ENCODE measurements at places on chromosomes 13 and 19.

DNA sequence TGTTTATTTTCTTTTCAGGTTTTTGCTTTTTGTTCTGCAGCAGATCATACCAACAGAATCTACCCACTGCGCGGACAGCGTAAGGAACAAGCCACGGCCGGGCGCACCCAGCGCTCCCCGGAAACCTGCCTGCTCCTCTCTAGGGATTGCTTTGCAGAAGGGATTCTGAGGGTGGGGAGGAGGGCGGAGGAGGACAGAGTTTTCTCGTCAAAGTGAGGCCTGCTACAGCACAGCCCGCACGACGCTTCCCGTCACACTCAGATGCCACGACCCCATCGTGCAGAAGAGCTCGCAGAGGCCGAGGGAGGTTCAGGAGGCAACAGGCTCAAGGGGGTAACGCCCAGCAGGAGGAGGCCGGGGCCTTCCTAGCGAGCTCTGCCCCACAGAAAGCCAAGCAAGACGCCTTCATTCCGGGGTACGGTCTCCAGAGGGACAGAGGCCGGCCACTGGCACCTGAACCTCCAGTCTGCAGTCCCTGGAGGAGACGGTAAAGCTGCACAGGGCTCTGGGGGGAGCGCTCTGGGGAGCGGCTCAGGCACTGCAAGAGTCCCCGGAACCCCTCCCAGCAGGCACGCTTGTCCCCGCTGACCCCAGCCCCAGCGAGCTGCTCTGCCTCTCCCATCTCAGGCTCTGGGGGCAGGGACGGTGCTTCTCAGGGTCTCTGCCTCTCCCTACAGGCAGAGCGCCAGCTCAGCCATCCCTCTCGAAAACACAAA is 6.9 kb downstream of the REXO1 start:
- no peak for DNase-seq

- DNase-seq, result no peak
Measured at GRCh38 chr13:100522618-100523309, 65.8 kb downstream of the GGACT start.

- no peak for DNase-seq
Measured at GRCh38 chr13:39789451-39789850, 134.0 kb downstream of the COG6 start.

- no peak for DNase-seq
Measured at GRCh38 chr13:33637978-33638743, 179.8 kb upstream of the RFC3 start.

- no peak for DNase-seq
Measured at GRCh38 chr13:25910991-25911419, 140.8 kb downstream of the SHISA2 start.

DNA sequence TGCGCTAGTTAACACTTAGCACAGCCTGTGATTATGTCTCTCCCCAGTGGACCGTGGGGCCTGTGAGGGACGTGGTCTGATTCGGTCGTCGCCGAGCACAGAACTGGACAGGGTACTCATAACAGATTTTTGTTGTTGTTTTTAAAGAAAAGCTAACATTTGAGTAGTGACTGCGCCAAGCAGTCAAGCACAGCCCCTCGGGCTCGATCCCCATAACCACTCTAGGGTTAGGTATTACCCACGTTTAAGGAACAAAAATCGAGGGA is 805 bp upstream of the PTOV1 start:
- DNase-seq, result no peak

DNA sequence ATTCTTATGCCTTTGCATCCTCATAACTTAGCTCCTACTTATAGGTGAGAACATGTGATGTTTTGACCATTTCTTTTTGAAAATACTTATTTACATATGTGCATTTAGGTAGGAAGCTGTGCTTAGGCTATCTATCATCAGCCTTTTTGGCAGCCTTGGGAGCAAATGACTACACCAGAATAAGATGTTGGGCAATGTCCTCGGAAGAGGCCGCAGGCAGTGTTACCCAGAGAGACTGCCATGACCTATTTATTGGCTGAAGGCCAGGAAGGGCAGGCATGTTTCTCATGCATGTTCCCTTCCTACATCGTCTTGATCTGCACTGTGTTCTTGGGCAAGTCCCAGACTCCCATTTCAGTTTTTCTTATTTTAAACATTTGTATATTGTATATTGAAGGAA is 122.3 kb downstream of the B3GLCT start:
- DNase-seq, result no peak

DNA sequence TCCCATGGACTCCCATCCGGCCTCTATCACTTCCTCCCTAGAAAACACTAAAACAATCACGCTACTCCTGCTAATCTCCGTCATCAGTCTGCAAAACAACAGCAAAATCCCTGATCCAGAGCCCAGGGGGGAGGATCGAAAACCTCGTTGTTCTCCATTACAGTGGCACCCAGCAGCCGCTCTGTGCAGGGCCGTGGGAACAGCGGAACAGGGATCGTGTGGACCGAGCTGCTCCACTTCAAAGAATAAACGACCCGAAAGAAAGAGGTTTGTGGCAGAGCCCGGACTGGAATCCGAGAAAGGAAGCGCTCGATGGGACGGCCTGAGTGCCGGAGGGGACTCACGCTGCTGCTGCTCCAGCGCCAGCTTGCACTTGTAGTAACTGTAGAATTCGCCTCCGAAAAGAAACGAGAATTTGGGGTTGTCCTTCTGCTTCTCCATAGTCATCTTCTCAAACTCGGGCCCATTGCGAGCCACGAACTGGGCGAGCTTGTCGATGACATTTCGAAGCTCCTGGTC is 652 bp downstream of the CHERP start:
- DNase-seq, result no peak

DNA sequence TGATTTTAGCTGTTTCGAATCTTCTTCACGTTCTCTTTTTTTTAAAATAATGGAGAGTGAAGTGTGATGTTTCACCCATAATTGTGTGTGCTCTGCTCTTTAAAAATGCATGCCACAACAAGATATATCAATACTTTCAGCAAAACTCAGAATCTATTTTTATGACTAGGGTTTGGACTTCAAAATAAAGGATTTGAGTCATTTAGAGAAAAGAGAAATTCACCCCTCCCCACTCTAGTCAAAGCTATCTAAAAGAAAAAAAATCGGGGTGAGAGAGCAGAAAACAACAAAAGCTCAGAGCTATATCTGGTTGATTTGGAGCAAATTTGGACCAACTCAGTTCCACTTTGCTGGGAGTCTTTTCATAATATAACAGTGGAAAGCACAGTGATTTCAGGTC is 244.5 kb downstream of the DNAJC15 start:
- no peak for DNase-seq

DNA sequence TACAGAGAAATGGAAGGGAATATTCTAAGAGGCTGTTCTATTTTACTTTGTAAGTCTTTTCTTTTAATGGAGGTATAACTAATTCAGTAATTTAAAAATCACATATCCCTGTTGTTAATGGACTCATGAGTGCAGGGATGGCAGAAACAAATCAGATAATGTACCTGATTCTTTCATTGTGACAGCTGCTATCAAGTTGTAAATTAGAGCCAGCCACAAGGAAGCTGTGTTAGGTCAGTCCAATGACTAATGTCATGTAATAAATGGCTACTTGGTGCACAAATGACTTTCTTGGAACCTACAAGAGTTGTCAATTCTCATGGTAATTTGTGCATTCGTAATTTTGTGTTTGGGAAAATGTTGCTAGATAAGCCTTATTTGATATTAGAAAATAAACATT is 446.4 kb downstream of the DCT start:
- no peak for DNase-seq

- DNase-seq, result no peak
Measured at GRCh38 chr19:40371802-40372122, 18.2 kb downstream of the HIPK4 start.

DNA sequence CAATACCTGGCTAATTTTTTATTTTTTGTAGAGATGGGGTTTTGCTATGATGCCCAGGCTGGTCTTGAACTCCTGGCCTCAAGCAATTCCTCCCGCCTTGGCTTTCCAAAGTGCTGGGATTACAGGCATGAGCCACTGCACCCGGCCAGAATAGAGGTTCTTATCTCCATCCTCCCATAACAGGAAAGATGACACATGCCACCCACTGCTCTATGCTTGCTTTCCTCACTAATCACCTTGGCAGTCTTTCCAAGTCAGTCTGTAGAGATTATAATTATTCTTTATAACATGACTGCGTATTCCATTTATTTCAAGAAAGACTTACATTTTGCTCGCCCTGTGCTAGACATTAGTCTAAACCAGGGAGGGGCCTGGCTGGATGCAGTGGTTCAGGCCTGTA is 6.7 kb downstream of the VAV1 start:
- DNase-seq, result no peak

GRCh38 chr19:34678085-34678412 is 571 bp downstream of the ZNF302 start:
- DNase-seq, result no peak

DNA sequence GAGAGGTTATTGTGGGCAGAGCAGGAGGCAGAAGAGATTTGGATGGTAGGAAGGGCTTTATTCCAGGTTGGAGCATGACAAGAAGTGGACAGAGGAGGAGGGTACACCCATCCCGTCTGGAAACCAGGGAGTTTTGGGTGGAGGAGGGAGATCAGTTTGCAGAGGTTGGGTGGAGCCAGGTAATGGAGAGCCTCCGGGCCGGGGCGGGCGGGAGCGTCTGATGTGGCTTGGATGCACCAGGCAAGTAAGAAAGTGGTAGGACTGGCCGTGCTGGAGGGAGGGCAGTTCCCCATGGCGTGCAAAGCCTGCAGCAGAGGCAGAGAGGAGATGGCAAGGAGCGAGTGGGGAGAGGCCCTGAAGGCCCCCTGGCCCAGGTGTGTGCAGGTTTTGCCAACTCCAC is 10.9 kb downstream of the IGFLR1 start:
- no peak for DNase-seq

DNA sequence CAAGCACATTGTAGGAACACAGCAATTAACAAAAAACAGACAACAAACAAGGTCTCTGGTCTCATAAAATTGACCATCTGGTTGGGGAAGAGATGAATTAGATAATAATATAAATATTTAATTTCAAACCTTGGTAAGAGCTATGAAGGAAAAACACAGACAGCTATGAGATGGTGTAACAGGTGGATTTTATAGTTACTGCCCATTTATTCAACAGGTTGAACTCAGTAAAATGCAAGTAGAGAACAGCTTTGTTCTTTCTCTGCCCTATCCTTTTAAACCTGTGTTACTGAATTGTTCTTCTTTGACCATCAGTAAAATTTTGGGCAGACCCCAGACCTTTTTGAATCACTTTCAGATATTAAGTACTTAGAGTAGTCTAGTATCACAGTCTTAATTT is 77.6 kb upstream of the FAM216B start:
- DNase-seq, result no peak

DNA sequence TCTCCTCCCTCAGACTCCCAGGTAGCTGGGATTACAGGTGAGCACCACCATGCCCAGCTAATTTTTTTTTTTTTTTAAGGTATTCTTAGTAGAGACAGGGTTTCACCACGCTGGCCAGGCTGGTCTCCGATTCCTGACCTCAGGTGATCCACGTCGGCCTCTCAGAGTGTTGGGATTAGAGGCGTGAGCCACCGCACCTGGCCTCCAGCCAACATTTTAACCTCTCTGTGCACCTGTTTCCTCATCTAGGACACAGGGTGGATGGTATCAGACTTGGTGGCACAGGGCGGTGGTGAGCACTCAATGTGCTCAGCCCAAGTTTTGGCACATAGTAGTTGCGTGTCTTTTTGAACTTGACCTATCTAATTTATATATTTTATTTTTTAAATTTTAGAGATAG is 12.5 kb downstream of the APBA3 start:
- no peak for DNase-seq

GRCh38 chr13:111664696-111665095 is 344.3 kb downstream of the TEX29 start:
- DNase-seq, result no peak

DNA sequence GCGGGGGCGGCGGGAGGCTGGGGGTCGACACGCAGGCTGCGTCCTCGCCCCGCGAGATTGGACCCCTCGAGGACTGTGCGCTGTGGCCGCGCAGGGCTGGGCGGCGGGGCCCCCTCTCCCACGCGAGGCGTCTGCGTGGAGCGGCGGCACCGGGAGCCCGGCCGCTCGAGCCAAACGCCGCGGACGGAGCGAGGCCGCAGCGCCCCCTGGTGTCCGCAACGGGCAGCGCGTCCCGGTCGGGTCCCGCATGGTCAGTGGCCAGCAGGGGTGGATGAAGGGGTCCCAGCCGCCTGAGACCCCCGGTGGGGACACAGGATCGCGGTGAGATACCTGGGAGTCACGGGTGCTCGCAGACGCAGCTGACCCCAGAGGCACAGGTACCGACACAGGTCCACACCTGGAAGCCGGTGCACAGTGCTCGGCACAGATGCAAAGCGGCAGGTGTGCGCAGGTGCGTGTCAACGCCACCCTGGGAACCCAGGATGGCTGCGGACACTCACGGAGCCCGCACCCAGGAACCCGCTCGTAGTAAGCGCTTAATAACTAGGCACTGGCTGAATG is 2.1 kb upstream of the CIRBP start:
- no peak for DNase-seq

GRCh38 chr19:14072535-14073260 is at the start of gene MISP3:
Gene MISP3, plus strand, starts transcription at chr19:14072786. Its CDS starts 524 bp downstream, at chr19:14073310.
- peak; percentile 23 for DNase-seq

DNA sequence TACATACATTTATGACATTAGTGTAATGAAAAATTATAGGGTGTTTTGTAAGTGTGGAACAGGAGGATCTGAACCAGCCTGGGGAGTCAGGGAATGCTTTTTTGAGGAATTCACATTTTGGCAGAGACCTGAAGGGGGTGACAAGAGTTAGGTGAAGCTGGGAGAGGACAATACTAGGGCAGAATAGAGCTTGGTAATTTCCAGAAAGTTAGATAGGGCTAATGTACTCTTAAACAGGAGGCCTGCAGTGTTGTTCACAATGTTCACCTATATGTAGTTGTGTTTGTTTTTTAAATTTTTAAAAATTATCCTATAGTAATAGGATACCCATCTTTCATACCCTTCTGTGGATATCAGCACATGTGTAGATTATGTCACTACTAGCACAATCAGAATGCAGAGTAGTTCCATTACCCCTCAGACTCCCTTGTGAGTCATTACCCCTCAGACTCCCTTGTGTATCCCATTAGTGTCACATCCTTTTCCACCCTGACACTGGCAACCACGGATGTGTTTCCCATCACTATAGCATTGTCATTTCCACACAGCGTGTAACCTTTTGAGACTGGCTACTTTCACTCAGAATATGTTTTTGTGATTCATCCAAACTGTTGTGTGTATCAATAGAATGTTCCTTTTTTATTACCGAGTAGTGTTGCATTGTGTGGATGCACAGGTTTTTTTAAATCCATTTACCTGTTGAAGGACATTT is 43.1 kb downstream of the PCCA start:
- DNase-seq, result no peak

Measured in umbilical cord (tissue), 2 donors.